Stimulated activated naive CD8-positive, alpha-beta T cell treated with anti-CD3 and anti-CD28 coated beads, Interleukin-15, Interleukin-2, amounts not matched to agents 100 U/mL and 50 U/mL, for 24 hours (primary cell): ENCODE measurements at places on chromosomes 13 and 19.

GRCh38 chr19:56778351-56778750, 62.2 kb downstream of the PEG3 start:
- DNase-seq, result no peak

DNA sequence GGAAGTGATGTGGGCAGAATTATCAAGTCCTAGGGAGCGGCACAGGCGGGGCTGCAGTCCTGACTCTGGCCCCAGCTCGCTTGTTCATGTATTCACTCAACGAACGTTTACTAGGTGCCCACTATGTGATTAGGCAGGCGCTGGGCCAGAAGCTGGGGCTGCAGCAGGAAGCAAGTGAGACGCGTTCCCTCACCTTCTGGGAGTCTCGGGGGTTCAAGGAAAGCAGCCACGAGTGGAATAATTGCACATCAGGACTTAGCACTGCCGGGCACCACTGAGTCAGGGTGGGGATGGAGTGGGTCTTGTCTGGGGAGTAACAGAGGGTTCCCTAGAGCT, 2.5 kb upstream of the LMTK3 start:
- DNase-seq, result no peak

DNA sequence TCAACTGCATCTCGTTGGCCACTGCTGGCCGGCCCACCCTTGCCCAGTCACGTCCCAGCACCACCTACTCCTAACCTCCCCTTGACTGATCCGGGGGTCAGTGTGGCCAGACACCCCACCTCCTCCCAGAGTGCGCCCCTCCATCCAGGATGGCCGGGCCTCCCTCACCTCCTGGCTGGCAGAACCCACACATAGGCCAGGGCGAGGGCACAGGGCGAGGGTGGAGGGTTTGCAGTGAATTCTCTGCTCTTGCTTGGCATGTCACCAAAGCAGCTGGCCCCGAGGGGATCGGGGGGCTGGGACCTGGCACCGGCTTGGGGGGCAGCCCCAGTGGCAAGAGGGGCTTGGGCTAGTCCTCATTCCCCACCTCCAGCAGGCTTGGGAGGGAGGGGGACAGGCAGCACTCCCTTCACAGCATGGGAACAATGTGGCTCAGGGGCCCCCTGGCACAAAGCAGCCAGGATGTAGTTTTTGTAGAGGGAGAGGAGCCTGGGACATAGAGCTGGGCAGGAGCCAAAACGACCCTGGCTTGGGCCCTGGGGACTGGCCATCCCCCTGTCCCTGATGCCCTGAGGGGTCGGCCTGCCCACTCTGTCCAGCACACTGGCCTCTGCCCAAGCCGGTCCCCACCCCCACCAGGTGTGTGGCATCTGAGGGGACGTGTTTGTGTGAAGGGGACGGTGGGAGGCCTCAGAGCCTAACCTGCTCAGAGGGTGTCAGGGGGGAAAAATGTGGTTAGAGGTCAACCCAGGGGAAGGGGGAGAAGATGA, 28.5 kb upstream of the ASF1B start:
- DNase-seq, result no peak

DNA sequence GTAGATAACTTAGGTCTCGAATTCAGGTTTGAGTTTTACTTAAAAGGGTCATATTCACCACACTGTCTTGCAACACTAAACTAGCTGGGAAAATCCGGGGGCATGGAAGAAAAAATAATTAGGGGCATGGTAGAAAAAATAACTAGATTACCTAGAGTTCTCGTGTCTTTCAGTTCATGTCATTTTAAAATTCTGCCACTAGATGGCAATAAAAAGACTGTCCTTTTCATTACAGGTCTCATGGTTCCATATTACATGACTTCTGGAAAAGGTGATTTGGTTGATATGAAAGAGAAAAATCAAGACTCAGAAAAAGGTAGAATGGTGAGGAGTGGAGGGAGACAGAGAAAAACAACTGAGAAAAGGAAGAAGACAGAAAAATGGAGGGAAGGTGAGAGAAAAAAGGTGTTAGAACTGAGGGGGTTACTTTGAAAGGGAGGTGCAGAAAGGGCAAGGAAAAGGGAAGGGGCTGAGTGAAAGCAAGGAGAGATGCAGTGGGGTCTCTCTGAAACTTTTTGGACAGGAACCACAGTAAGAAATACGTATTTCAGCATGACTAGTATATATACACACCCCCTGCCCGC, 299.0 kb downstream of the KLF12 start:
- no peak for DNase-seq

GRCh38 chr13:50179977-50180376, 164.7 kb downstream of the KCNRG start:
- DNase-seq, result no peak

DNA sequence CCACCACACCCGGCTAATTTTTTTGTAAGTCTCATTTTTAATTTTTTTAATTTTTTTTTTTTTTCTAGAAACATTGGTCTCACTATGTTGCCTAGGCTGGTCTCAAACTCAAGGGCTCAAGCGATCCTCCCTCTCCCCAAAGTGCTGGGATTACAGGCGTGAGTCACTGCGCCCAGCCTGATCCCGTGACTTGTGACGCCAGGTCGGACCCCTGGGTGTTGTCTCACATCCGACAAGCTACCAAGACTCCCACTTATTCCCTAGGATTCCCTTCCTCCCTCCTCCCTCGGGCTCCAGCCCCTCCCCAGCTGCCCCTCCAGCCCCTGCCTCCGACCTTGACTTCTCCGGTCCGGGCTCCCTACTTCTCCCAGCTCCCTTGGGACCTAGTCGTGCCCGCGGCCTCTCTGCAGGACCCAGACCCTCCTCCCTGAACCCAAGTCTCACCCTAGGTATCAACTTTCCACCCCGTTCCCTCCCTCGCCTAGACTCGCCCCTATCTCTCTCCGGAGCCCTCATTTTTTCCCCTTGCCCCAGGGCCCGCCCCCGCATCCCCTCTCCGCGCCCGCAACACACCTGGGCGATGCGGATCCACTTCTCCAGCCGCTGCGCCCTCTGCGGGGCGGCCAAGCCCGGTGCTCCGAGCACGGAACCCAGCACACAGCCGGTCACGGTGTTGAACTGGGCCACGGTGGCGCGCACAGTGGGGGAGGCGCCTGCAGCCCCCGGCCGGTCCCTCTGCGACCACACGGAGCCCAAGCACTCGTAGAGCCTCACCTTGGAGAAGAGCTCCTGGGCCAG, 13.1 kb downstream of the RGL3 start:
- DNase-seq, result peak; percentile 63

GRCh38 chr19:7199613-7200533, 94.3 kb downstream of the INSR start:
- DNase-seq, result no peak

DNA sequence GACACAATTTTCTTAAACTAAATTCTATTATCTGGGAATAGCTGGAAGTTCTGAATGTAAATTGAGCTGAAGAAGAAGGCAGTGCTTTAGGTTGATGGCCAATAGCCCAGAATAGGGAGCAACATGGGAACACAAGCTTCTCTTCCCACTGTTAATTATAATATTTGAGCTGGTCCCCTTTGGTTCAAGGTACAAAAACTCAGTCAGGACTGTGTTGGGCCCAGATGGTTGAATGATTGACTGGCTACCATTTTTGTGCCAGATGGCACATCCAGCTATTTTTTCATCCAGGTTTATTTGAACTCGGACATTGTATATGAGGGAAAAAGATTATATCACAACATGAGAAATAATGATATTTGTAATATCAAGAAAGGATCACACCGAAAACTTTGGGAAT, 458.9 kb downstream of the SLITRK1 start:
- no peak for DNase-seq

- DNase-seq, result no peak
These were observed 72.4 kb downstream of the NHLRC3 start for GRCh38 chr13:39110518-39111097.

DNA sequence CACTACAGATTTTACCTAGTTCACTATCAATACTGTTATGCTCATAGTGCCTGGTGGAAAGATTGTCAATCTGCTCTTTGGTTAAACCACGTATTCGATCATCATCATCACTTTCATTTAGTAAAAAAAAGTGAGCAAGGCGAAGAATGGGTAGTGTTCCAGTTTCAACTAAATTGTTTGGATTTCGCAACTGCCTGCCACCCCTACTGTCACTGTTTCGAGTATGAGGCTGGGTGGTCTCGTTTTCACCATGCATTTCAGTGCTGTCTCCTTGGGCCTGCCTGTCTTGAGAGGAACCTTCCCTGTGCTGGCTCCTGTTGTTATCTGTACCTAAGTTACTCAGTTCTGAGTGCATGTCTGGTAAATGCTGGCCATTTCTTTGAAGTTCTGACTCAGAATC, 8.1 kb downstream of the RNF6 start:
- no peak for DNase-seq

GRCh38 chr13:79663977-79664636, 183.2 kb downstream of the NDFIP2 start:
- no peak for DNase-seq

DNA sequence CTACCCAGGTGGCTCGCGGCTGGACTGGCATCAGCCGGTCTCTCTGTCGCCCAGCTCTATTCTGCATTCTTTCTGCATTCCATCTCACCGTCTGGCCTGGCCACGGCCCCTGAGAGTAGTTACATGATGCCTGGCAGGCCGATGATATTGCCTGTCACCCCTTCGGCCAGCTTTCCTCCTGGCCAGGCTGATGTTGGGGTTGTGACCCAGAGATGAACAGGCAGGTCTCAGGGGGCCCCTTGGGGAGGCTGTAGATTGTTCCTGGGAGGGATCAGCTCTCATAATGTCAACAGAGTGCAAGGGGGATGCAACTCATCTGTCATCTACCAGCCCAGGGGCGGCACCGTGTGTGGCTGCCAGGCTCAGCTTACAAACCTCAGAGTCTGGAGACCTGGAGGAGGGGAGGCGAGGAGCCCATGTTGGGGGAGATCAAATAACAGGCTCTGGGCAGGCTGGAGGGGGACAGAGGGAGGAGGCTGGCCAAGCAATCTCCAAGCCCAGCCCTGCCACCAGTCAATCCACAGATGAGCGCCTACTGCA, 13.6 kb upstream of the FBXO17 start:
- DNase-seq, result no peak

DNA sequence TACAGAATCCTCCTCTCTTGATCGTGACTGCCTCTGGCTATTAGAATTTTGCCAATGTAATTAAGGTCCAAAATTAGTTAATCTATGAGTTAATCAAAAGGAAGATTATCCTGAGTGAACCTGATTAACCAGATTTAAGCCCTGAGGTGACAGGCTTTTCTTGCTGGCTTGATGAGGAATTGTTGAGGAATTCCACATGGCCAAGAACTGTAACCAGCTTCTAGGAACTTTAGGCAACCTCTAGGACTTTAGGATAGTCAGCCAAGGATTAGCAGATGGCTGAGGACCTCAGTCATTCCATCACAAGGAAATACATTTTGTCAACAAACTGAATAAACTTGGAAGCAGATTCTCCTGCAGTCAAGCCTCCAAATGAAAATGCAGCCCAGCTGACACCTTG, 84.8 kb downstream of the STOML3 start:
- DNase-seq, result no peak

DNA sequence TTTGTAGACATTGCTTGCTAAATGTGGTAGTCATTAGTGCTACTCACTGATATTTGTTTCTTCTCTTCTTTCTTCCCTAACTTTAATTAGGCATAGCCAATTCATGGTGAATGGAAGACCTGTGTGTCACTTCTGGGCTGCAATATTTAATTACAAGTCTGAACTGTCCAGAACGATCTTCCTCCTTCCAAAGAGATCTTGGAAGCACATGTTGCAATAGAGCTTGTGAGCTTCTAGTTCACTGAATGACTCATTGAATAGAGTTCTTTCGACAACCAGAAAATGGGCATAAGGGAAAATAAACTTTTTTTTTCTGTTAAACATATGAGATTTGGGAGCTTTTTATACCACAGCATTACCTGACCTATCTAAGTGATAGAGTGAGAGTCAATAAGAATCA, 1264.6 kb downstream of the PCDH9 start:
- no peak for DNase-seq

- DNase-seq, result no peak
These were observed 237.3 kb downstream of the NALCN start for GRCh38 chr13:101179021-101179420.

- no peak for DNase-seq
These were observed 5.2 kb downstream of the TRAPPC5 start for GRCh38 chr19:7685546-7686445.

DNA sequence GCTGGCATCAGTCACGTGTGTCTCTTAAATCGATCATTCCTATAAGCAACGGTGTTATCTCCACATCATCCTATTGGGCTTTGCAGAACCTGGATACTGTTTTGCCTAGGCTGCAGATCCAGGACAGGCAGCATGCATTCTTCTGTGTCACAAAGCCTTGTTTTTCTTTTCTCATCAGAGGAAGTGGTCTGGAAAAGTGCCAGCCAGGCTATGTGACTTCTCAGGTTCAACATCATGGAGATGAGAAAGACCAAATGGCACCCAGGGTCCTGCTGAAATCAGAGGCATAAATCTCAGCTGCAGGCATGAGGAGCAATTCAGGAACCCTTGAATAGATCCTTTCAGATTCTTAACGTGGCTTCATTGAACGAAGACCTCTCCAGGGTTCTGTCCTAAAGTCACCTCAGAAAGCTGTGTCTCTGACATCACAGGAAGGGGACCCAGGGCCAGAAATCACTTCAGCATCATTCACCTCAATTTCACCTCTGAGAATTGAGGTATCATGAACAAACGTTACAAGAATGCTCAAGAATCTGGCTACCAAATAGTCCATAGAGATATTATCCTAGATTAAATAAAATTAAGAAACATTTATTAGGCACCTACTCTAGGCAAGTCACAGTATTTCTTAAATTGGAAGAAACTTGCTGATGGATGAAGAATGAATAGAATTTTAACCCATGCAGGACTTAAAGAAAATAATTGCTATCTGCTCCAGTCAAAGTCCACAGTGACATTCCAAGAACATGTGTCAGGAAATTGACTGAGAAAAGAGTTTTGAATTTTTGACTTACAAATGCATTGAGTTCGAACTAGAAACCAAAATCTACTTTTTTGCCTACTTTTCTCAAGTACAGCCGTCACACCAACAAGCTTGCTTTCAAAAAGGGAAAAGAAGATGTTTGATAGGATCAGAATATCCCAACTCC, 124.1 kb downstream of the COG6 start:
- DNase-seq, result peak; percentile 46

DNA sequence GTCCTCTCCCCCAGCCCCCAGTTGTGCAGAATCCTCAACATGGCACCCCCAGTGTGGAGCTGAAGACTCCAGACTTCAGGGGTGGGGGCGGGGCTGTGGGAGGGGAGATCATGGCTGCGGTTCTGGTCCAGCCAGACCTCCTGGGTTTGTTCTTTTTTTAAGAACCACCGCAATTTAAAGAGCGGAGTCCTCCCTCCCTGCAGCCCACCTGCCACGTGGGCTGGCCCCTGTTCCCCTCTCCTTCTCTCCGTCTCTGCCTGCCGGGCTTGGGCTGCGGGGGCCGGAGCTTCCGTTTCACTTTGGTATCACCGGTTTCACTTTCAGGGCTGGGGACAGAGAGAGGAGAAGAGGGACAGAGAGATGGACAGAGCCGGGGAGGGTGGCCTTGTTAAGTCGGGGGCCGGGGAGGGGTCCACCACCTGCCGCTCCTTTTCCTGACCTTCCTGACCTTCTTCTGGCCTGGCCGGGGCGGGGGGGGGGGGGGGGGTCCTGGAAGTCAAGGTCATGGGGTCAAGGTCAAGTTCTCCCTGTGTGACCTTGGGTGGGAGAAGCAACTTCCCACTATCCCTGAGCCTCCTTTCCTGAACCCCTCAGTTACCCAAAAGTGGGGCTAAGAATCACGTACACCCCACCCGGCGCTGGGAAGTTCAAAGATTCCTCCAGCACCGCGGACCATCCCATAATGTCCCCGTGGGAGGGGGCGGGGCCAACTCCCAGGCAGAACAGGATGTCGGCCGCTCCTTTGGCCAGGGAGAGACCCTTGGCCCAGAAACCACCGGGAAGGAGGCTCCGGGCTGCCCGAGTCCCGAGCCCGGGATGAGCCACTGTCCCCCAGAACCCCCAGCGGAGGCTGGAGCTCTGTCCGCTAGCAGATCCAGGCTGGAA, 11.3 kb upstream of the ZBTB7A start:
- peak; percentile 77 for DNase-seq
